ENCODE measurements at places on chromosomes 4 and X. TPM values are rescaled to one million over a fixed set of nuclear protein-coding genes. Genes with fewer than 3 reads are reported as not detected.
A peak's percentile ranks its signal among the peaks of the same experiment; 100 is the strongest.

DNA sequence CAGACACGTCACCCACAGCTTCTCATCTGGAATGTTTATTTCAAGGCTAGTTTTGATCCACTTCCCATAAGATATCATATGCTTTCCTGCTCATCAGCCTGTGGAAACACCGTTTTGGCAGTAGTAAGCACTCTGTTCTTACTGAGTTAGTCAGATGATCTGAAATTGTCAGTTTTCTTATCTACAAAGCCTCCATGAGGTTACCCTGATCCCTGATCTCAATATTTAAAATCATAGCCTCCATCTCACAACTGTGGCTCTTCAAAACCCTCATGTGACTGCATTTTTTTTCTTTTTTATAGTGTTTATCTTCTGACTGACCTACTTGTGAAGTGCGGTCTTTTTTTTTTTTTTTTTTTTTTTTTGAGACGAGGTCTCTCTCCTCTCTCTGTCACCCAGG is 22.7 kb downstream of the BST1 start:
- no peak for DNase-seq

GRCh38 chr4:140149846-140150635 is 3.9 kb downstream of the MAML3 start:
- DNase-seq: peak; percentile 84

- DNase-seq: no peak
Observed at GRCh38 chrX:333611-334311, 15.2 kb upstream of the GTPBP6 start.

Gene NOCT
- 6.7 TPM for total RNA-seq

- DNase-seq: no peak
Observed at GRCh38 chrX:20968996-20969395, 405.2 kb upstream of the CNKSR2 start.

Gene FGF2
- total RNA-seq: 11.6 TPM

- DNase-seq: no peak
Observed at GRCh38 chr4:99054428-99054994, 34.1 kb downstream of the ADH5 start.

- no peak for DNase-seq
Observed at GRCh38 chrX:41167888-41168287, 82.6 kb downstream of the USP9X start.

DNA sequence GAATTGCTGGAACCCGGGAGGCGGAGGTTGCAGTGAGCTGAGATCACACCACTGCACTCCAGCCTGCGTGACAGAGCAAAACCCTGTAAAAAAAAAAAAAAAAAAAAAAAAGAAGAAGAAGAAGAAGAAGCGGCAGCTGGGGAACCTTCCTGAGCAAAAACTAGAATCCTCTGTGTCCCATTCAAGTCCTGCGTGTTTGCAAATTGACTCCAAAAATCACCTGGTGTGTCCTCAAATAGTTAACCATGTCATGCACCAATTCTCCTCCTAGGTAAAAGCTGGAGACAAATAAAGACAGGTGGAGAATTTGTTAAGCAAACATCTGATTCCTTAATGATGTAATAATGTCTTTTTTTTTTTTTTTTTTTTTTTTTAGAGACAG is 31.9 kb upstream of the ASMTL start:
- no peak for DNase-seq

DNA sequence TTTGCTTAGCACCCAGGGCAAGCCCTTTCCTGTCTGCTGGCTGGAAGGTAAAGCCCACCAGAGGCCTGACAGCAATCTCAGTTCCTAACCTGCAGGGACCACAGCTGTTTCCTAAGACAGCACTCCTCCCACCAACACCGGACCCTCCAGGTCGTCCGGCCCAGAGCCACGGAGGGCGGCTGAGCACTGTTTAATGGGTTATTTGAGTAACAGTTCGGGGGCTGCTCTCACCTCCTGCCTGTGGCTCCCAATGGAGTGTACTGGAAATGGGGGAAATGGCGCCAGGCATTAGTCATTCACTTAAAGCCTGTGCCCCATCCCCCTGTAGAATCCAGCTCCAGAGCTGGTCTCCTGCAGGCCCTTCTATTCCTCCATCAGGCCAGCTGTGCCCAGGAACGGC is 81.6 kb upstream of the ADRA2C start:
- DNase-seq: no peak
